ENCODE measurements at places on chromosomes 6 and 20.

DNA sequence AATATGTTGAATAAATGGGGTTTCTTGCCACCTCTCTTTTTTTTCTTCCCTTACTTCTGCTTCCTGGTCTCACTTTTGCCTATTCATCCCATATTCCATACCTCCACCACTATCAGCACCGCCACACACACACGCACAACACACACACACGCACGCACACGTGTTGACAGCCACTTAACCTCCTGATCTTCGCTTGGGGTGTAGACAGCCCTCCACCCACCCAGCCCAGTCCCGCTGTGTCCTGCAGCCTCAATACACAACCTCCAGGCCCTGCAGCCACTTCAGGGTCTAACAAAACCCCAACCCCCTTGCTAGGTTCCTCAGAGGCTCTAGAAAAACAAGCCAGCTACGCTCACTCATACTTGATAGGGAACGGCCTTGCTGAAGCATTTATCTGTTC, 72.3 kb downstream of the LINC00237 start:
- no peak for DNase-seq

- DNase-seq: no peak
Observed at GRCh38 chr20:49394757-49395156, 87.7 kb downstream of the KCNB1 start.

- no peak for DNase-seq
Observed at GRCh38 chr6:21441386-21441785, 152.2 kb upstream of the SOX4 start.

DNA sequence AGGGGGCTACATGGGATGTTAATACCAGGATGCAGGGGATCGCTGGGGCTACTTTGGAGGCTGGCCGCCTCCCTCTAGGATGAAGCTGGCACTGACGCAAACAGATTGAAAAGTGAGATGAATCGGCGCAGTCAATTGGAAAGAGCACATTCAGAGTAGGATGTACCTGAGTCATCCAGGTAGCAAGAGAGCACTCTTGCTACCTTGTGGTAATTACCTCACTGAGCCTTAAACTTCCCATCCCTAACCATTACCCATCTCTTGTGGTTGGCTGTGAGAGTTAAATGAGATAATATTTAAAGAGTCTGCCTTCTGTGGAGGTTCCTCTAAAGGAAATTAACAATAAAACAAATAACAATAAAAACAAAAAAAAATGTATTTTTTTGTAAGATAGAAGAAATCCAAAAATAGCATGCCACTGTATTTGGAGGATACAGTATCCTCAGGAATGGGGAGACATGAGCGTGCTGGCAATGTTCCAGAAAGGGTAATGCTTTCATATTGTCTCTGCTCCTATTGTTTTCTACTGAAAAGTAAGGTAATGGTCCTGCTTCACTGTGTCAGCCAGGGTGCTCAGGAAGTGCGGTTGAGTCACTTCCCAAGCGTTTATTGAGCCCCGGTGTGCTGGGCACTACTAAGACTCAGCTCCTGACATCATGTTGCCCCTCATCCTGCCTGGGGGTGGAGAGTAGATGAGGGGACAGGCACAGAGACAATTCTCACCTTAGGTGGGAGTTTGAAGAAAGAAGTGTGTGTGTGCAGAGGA, 301.1 kb downstream of the EYA4 start:
- no peak for DNase-seq

GRCh38 chr20:44572551-44573500, 9.6 kb upstream of the PKIG start:
- no peak for DNase-seq

DNA sequence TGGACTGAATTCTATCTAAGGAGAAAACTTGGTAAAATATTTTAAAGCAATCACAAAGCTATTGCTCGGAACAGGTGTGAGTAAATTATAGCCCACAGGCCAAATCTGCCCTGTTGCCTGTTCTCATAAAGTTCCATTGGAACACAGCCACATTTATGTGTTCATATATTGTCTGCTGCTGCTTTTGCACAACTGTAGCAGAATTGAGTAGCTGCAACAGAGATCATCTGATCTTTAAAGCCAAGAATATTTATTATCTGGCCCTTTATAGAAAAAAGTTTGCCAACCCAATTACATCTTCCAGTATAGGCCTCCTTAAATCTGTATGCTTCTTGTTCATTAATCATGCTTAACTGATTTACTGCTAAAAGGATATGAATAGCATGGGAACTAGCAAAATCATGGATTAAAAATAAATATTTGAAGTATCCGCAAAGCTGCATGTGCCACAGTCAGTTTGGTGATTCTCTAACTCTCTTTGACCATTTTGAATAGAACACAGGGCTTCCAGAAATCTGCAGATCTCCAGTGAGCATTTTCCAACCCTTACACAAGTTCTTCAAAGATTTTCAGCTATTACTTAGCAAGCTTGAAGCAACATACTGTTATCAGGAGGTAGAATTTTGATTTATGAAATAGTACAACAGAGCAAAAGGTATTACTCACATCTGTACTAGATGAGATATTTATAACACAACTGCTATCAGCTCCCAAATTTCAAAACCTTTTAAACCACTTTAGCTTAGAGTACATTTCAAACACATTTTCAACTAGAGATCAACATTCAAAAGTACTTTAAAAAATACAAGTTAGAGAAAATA, 312.6 kb upstream of the ID4 start:
- DNase-seq: no peak

DNA sequence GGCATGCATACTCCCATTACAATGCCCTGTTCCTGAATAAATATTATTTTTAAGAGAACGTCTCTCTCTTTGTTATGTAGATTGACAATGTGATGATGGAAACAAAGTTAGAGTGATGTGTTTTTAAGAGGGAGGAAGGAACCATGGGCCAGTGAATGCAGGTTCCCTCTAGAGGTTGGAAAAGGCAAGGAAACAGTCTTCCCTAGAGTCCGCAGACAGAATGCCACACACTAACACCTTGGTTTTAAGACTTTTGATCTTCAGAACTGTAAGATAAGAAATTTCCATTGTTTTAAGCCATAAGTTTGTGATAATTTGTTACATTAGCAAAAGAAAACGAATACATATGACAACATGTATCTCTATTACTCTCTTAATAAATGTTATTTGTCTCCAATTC, 4.7 kb upstream of the CENPW start:
- no peak for DNase-seq

GRCh38 chr6:20826378-20826777, 292.1 kb downstream of the CDKAL1 start:
- no peak for DNase-seq

DNA sequence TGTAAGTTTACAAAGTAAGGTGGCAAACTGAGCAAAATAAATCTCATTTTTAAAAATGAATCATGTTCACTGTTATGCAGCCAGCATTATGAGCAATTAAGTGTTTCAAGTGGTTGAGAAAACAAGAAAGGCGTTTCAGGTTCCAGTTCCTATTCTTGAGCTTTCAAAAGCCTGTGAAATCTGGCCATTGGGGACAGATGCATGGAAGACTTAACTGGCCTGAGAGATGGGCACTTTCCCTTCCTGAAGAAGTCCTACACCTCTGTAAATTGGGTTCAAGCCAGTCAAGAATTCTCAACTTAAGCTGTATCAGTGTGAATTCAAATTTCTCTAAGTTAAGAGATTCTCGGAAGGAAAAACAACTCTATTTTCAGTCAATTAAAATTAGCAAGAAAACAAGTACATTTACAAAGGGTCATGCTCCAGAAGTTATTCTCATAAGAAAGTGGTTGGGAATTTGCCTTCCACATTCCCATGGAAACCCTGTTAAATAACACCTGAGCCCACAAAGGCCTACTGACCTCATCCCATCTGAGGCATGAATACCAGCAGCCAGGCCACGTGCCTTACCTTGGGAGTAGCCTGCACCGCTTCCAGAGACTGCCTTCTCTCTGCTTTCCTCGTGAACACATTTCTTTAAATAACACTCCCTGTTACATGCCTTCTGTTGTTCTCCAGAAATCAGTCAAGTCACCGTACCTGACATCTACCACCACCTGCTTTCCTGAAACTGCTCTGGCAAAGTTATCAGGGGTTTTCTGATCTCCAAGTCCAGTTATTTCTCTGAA, 19.4 kb downstream of the MAP3K5 start:
- DNase-seq: no peak

DNA sequence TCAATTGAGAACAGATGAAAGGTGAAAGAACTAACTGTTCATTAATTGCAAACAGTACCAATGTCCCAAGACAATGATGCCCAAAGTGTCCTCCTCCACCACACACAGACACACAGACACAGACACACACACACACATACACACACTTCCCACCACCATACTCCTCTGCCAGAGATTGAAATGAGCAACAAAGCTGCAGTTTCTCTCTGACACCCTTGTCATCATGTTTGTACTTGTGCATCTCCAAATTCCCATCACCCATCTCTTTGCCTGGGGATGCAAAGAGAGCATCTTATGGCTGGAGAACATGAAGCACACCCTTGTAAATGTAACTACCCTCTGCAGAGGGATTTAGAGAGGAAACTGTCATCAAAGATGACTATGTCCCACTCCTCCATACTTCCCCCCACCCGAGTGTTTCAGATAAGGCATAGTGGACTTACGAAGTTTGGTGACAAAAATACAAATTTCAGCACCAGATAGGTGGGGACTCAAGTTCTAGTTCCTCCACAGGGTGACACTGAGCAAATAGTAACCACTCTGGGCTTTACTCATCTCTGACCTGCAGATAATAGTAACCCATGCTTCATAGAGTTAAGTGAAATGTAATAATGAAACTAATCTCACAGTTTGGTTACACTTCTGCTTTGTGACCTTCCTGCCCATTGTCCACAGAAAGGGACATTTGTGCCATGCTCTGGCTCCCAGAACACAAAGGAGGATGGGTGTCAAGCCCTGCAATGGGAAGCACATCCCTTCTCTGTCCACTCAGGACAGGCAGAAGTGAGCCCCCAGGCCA, 8.7 kb downstream of the MAFB start:
- DNase-seq: no peak

- DNase-seq: no peak
Observed at GRCh38 chr6:157669747-157670216, 153.3 kb upstream of the SNX9 start.

DNA sequence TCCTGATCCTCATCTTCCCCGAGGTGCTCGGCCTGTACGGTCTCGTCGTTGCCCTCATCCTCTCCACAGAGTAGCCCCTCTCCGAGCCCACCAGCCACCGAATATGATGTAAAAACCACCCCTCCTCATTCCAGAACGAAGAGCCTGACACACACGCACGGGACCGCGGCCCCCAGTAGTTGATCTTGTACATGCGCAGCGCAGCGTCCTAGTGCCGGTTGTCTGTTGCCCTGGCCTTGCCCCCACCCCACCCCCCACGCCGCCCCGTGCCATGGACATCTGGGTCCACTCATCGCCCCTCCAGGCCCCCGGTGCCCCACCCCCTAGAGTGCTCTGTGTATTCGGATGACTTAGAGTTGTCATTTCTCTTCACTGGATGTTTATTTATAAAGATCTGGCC, 5.2 kb upstream of the PRPH2 start:
- DNase-seq: no peak

DNA sequence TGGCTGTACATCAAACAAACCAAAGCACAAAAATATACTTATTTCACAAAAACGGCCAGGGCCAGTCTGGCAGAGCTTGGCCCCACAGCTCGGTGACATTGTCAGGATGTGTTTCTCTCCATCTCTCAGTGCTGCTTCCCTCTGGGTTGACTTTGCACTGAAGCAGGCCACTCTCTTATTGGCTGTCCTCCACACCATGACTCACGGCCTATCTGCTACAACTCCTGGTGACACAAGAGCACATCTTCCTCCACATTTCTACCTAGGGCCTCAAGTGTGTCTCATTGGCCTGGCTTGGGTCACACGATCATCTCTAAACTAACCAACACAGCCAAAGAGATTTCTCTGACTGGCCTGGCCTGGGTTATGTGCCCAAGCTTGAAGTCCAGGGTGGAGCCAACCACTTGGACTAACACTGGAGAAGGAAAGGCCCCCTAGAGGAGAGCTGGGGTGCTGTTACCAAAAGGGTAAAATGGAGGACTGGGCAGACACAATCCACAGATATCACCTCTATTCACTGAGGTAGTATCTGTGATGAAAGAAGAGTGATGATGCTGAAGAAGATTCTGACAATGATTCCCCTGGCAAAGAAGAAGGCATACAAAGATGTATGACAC, 159.8 kb upstream of the TSHZ2 start:
- no peak for DNase-seq

DNA sequence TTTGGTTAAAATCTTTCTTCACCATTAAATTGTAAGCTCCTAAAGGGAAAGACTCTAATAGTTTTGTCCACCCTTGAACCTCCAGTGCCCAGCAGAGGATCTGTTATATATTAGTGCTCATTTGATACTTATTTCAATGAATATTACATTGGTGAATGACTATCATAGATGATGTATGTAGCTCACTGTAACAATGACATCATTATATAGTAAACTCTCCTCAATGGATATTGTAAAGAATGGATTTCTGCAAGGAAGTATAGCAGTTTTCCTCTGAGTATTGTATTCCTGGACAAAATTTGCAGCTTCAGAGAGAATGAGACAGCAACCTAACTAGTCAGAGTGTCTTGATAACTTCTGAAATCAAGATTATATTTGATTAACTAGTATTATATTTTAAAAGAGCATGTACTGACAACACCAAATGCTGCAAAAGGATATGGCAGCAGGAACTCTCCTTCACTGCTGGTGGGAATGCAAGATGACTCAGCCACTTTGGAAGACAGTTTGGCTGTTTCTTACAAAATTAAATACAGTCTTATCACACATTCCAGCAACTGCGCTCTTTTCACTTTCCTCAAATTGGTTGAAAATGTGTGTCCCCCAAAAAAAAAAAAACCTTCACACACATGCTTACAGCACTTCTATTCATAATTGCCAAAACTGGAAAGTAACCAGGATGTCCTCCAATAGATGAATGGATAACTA, 189.8 kb upstream of the OPRM1 start:
- DNase-seq: no peak

DNA sequence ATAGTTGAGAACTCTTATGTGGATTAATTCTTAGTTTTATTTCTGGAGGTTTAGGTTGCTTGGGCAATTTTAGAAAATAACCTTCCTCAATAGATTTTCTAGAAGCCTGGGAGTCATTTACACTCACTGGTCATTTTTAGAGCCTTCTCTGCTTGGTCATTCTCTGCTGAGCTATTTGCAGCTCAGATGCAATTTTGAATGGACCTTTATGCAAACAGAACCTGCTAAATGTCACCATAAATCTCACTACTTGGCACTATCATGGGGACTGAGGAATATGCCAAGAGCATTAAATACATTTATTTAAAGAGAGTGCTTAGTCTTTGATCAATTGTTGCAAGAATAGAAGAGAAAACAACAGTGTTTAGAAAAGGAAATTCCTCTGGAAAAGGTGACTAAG, 154.0 kb downstream of the CLVS2 start:
- DNase-seq: no peak

- DNase-seq: no peak
Observed at GRCh38 chr6:122429323-122429722, 29.9 kb downstream of the HSF2 start.

GRCh38 chr6:32164295-32164694, at the start of gene EGFL8:
Gene EGFL8 (plus strand): TSS chr6:32164595. CDS start chr6:32166166, 1,571 bp downstream.
- DNase-seq: no peak

DNA sequence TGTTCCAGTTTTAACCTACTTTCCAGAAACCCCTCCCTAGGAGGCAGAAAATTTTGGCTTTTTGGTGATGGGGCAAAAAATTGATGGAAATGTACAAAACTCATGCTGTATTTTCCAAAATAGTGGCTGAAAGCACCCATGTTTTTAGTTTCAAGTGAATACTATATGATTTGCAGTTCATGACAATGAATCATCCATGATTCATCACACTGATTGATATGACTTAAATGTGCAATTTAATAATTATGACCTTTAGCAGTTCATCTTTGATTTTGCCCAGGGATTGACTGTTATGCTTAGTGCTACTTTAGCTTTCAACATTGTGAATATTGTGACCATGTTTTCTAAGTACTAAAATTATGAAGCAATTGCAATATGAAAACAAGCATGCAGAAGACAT, 478.7 kb downstream of the HTR1B start:
- no peak for DNase-seq
